HuH-7 (cell line): ENCODE measurements at places on chromosomes 4 and X.

- DNase-seq: no peak
These were observed 90.4 kb upstream of the RASGEF1B start for GRCh38 chr4:81562093-81562492.

DNA sequence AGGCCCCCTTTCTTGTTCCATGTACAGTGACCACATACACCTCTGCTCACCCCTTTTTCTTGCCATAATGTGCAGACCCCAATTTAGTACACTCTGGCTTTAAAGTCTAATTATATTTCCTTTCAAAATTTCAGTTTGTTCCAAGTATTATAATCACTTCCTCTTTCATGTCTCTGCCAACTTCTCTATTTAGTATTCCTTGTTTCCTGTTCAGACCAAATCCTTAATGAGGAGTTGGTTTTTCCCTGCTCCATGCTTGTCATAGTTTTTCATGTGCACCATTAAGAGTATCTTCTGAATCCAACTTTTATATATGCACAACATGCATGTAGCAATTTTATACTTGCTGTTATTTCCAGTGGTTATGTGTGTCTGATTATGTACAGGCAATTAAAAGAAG, 32.3 kb downstream of the USP53 start:
- no peak for DNase-seq

DNA sequence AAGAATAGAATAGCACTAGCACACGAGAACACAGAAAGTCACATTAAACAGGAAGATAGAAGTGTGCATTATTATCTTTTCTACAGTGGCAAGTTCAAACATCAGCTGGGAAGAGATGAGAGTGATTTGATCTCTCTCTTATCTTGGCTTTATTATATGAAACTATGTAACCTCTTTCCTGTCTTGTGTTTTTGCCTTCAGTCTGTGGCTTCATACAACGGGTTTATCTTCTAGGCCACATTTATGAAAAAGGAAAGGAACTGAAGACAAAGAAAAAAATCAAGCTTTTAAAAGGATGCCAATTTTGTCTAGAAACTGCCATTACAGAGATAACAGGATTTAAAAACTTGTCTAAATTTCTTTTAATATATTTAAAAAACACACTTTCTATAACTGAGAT, 983.6 kb downstream of the RPA4 start:
- DNase-seq: no peak

DNA sequence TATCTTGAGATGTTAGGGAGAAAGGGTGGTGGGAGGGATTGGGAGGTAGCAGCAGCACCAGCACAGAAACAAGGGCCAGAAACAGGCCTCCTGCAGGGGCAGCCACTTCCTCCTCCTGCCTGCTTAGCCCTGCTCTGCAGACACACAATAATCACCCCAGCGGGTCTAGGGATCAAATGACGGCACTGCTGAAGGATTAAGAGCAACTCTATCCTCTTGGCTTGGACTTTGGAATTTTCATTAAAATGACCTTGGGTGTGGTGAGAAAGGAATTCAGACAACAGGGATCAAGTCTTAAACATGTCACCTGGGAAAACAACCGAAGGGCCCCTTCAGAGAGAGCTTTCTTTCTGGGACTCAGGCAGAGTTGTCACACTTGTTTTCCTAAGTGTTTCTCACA, 353.4 kb downstream of the SPRY1 start:
- peak; percentile 59 for DNase-seq

DNA sequence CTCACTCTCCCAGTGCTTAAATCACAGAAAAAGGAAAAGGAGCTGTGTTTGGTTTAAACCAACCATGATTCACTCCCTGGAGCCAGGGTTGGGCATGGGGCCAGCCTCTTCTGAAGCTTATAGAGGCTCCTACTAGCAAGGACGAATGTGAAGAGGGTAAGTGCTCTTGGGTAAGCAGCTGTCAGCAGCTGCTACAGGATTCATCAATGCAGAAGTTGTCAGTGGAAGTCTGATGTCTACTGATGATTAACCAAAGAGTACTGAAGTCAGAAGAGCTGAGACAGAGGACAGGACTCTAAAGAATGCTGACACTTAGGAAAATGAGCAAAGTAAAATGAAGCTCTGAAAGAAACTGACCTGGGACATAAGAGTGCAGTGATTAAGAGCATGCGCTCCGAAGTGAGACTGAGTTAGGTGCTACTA, 32.7 kb upstream of the JADE1 start:
- DNase-seq: no peak
